NCI-H1417 treated with DMSO at 0.1 percent for 48 hours (cell line): ENCODE measurements at places on chromosomes 5 and 9.

DNA sequence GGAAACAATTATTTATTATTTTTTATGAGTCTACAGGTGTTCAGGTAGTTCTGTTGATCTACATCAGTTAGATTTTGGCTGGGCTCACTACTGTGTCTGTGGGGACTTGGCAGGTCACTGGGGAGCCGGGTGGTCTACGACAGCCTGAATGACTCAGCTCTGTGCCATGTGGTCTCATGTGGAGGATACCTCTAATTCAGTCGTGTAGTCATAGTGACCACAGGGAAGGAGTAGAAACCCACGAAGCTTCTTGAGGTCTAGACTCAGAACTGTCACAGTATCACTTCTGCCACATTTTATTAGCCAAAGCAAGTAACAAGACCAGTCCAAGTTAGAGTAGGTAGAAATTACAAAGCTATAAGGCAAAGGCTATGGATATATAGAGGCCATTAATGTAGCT lies 64.7 kb upstream of the GRAMD2B start:
- no peak for DNase-seq

DNA sequence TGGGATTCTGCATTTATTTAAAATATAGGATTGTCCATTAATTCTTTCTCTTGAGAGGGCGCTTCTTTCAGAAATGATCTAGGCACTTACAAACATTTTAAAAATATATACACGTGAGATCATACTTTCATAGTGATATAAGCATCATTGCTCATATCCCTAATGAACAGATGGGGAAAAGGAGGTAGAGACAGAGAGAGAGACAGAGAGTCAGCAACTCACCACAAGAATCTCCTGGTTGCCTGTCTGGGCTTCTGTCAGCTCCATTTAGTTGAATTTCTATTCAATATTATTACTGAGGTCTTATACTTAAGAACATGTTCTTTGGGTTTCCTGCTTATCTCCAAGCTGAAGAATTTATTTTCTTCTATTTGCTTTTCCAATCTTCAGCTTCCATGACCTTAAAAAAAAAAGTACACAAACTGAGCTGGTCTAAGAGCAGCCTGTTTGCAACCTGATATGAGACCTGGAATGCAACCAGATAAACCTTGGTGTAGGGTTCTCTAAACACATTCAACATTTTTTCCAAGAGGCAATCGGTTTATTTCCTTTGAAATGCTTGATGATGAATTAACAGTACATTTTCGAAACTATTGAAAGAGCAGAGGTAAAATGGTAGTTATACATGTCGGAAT lies 51.6 kb upstream of the LIFR start:
- no peak for DNase-seq

DNA sequence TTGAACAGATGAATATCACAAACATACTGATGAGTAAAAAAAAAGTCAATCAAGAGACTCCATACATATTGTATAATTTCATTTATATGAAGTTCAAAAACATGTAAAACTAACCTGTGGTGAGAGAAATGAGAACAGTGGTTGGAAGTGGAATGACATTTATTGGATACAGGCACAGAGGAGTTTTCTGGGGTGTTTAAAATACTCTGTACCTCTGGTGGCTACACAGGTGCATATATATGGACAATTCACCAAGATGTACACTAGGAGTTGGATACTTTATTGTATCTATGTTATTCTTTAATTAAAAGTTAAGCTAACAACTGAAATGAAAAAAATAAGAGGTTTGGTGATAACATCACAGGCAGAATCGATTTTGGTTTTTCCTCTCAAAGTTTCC lies 14.1 kb downstream of the FOXD1 start:
- DNase-seq, result no peak

GRCh38 chr5:172757394-172758010 lies 13.5 kb downstream of the DUSP1 start:
- DNase-seq, result no peak

DNA sequence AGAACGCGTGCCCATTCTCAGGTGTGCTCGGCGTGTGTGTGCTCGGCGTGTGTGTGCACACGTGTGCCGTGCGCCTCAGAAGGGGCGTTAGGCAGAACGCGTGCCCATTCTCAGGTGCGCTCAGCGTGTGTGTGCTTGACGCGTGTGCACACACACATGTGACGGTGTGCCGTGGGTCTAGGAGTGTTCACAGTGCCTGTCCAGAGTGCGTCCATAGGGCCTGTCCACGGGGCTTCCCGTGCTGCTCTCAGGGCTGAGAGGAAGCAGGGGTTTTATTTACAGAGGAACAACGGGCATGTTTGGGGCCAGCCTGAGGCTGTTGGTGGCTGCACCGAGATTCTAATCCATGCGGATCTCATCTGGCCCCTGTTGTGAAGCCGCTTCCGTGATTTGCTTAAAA lies 14.2 kb upstream of the AHRR start:
- no peak for DNase-seq

DNA sequence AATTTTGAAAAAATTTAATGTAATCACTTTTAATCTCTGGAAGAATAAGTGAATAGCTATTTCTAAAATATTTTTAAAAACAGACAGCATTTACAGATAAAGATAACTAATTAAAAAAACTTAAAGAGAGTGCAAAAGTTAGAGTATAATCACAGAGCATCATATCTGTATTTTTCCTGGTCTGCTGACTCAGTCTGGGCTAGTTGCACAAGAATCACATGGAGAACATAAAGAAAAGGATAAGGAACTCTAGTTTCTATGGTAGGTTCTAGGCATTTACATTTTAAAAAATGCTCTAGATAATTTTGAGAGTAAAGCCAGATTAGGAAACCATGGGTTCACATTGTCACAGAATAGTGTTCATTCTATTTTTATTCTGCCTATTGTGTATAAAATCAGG lies 347.4 kb downstream of the PSAT1 start:
- DNase-seq, result no peak

DNA sequence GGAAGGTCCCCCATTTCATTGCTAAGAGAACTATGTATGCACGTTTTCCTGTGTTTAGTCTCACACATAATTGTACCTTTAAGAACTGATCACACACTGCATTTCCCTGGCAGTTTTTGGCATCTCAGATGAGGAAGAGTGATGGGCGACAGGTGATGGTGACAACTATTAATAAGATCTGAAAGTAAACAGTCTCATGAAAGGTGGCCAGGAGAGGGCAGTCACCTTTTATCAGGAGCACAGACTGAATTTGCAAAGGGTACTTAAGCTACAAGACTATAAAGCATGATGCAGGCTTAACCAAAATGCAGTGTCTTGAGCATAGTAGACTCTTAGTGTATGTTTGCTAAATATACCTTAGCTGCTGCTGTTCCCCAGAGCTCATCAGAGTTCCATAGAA lies 91.5 kb downstream of the GHR start:
- no peak for DNase-seq

- DNase-seq, result no peak
Measured at GRCh38 chr9:130239741-130240241, 25.8 kb upstream of the HMCN2 start.

DNA sequence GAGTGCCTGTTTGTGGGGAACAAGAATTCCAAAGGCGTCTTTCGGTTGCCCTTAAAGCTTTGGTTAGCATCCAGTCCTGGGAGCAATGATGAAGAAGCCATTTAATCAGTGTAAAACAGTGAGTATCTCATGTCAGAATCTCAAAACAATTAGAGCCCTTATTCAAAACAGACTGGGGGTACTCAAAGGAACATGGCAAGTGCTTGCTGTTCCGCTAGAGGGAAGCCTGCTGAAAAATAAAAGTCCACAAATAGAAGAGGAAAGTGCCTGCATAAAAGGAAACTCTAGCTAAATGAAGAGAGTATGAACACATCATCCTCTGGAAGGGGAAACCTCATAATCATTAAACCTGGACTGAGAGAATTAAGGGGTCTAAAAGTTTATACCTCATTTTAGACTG lies 26.4 kb downstream of the FBXL7 start:
- DNase-seq, result no peak

- no peak for DNase-seq
Measured at GRCh38 chr9:87406543-87407166, 91.0 kb upstream of the DAPK1 start.

GRCh38 chr9:101458963-101459631 lies 23.5 kb upstream of the ALDOB start:
- peak; percentile 67 for DNase-seq

- no peak for DNase-seq
Measured at GRCh38 chr5:58505971-58506640, 14.9 kb downstream of the GAPT start.

DNA sequence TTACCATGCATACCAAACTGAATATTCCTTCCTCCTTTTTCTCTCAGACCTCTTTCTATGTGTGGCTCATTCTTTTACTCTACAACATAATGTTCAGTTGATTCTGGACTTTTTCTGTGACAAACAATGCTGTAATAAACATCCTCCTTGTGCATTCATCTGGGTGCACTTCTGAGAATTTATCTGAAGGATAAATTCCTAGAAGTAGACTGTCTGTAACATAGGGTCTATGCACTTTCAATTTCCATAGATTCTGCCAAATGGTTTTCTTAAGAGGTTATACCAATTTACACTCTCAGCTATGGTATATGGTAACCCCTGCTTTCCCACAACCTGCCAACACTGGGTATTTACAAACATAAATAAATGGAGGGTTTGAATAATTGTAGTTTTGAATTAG lies 24.1 kb upstream of the TNC start:
- no peak for DNase-seq

- no peak for DNase-seq
Measured at GRCh38 chr5:180334176-180334575, 19.0 kb downstream of the GFPT2 start.

GRCh38 chr5:83552275-83552674 lies 80.7 kb downstream of the VCAN start:
- DNase-seq, result no peak

GRCh38 chr9:116002181-116002580 lies 151.4 kb upstream of the PAPPA start:
- DNase-seq, result no peak

- DNase-seq, result no peak
Measured at GRCh38 chr5:11075035-11075805, 314.2 kb upstream of the DAP start.
